ENCODE measurements at places on chromosomes 3 and 15.

DNA sequence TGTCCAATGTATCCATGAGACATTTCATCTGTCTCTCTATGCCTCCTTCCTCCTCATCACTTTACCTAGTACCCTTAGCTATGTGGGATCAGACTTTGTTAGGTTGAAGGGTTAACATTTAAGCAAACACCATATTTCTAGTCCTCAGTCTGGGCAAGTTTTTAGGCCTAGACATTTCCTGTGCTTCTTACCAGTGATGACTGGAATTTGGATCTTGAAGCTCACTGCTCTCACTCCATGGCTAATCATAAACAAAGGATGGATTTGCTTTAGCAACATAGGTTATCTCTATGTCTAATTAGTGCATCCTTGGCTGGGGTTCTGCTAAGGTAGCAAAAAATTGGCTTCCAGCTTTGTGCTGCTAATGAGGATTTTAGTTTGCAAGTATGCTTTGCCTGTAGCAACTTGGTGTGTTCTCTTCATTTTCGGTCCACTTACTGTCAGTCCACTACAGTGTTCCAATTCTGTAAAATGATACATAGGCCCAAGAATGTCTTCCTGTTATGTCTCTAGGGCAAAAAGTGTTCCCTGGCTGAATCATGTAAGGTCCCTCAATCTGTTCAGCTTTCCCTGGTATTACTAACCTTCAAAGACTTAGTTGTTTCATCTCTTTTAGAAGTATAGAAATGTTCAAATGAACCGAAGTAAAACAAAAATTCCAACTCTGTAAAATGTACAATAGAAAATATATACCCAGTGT is 615.4 kb downstream of the CADM2 start:
- DNase-seq, result no peak

DNA sequence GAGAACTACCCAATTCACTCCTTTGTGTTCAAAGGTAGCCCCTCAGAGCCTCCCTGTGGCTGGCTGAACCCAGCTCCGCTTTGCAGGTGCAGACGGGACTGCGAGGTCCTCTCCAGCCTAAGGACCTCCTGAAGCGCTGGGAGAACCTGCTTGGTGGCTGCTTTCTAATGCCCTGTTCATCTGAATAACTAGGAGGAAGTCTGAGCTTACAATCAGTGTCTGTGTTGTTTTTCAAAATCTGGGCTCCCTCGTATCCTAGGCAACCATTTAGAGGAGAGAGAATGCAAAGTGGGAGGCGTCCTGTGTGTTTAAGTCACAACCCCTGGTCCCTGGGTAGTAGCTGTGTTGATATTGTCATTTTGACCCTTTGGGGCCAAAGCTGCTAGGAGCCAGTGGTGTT is 99.9 kb downstream of the GABRG3 start:
- no peak for DNase-seq

- no peak for DNase-seq
Observed at GRCh38 chr3:17290894-17291293, 406.1 kb downstream of the PLCL2 start.

- peak; percentile 88 for DNase-seq
Observed at GRCh38 chr15:70062321-70062956, 35.3 kb downstream of the TLE3 start.

- DNase-seq, result no peak
Observed at GRCh38 chr15:60752973-60753720, 274.2 kb upstream of the ICE2 start.

GRCh38 chr3:31196881-31197364 is 302.5 kb upstream of the GADL1 start:
- DNase-seq, result no peak

DNA sequence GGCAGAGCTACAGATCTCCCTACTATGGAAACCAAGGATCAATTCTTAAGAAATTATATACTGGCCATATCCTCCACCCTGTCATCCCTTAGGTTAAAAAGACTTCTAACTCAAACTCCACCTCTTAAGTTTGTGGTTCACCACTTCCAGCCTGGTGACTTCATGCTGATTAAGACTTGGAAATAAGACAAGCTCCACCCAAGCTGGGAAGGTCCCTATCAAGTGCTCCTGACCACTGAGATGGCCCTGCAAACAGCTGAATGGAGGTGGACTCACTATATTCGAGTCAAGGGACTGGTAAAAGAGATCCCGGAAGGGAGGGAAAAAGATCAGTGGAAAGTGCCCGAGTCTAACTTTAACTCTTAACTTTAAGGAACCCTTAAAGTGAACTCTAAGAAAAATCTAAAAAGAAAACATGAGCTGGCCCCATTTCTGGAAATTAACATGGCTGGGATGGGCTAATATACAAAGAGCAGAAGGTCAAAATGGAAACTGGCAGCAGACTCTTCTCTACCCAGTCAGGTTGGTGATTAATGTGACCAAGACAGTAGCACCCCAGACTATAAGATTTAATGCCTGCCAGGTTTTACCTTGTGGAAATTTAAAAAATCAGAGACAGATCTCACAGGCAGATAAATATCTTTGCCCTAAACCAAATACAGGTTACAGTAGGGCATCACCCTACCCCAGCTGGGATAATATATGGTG is 43.9 kb downstream of the PPCDC start:
- no peak for DNase-seq

DNA sequence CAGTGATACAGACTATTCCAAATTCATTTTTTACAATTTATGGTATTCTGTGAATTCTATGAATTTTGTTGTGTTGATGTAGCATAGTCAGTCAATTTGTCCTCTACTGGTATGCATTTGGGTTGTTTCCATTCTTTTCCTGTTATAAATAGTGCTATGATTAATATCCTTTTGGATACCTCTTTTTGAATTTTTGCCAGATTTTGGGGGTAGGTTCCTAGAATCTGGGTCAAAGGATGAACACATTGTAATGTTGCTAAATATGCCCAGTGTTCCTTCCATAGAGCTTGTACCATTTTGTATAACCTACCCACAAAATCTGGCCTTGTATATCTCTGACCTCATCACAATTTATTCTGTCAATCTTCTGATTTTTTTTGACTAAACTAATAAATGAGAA is 44.4 kb upstream of the C3orf38 start:
- no peak for DNase-seq

GRCh38 chr15:28918141-28918983 is 32.6 kb downstream of the APBA2 start:
- no peak for DNase-seq

DNA sequence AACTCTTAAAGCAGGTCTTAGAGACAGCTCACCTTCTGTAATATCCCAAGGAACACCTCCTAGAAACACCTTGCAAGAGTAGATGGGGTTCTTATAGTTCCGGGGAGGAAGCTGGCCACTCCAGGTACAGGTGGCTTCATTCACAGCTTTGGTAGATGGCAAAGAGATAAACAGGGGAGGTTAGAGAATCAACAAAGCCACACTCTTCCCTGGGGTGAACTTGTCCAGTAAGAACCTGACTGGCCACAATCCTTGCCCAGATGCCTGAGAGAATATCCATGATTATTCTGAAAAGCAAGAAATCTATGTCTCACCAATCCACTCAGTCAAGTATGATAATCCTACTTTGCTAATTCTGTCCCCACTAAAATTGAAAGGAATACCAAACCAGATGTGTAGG is 13.6 kb upstream of the RPS17 start:
- no peak for DNase-seq

- DNase-seq, result no peak
Observed at GRCh38 chr3:173055228-173055933, 85.7 kb downstream of the SPATA16 start.

GRCh38 chr3:27728195-27729087 is 6.3 kb upstream of the EOMES start:
- DNase-seq, result no peak

GRCh38 chr3:99868311-99868646 is 50.6 kb downstream of the CMSS1 start:
- no peak for DNase-seq

Data from NCI-H1436 treated with DMSO at 0.1 percent for 48 hours (cell line).